CD4-positive, alpha-beta T cell treated with Interleukin-4 for 4 hours (primary cell): ENCODE measurements at places on chromosomes 1 and 21.

- no peak for DNase-seq
These were observed 570 bp upstream of the PEX10 start for GRCh38 chr1:2412773-2413494.

DNA sequence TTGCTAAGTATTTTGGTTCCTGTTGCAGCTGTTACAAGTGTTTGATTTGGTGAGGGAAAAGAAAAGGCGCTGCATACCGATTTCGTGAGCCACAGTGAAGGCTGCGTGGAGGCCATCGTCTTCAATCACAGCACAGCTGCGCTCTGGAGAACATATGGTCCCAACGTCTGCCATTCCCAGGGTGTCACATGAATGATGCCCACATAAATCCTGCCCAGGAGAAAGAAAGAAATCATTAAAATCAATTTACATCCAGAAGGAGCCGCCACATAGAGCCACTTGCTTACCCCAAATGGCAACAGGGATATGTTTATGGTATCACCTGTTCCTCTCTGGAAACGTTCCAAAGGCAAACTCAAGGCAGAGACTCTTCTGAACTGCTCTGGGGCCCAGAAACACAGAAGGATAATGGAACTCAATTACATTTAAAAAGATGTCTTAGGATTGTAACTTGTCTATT lies 12.2 kb downstream of the ADAMTS5 start:
- DNase-seq, result no peak

DNA sequence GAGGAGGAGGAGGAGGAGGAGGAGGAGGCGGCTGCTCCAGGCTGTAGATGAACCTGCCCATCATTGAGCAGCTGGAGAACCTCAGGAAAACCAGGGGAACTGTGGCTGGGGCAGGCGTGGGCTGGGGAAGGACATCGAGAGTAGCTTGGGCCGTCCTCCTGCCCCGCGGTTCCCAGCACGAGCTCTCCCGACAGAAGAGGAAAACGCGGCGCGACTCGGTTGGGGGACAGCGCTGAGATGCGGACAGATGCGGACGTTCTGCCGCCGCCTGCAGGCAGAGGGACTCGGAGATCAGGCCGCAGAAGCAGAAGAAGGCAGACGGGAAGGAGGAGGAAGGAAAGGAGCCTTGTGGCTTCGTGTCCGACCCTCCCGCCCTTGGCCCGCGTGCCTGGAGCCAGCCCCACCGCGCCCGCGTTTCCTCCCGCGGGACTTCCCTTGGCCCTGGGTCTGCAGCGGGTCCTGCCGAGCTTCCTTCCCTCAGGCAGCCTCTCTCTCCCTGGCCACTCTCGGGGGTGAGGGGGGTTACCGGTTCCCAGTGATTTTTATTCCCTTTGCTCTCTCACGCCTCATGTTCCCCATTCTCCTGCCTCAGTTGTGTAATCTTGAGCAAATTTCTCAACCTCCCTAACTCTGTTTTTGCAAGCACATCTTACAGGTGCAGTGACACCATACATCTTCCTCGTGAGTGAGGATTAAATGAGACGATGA lies 1.7 kb upstream of the TNFRSF9 start:
- peak; percentile 42 for DNase-seq

DNA sequence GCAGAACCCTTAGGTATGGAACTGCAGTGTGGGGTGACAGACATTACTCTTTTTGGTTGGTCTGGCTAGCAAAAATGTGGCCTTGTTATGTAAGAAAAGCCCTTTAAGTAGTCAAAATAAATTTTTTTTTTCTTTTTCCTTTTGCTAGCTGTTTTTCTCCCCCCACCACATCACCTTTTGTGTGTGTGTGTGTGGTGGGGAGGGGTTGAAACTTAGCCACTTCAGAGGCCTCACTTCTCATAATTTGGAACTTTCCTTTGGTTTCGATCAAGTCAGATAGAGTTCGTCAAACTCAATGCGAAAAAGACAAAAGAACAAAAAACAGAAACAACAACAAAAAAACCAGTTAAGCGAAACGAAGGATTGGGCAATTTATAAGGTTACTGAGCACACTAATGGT lies 1.9 kb upstream of the PRMT2 start:
- DNase-seq, result peak; percentile 66

DNA sequence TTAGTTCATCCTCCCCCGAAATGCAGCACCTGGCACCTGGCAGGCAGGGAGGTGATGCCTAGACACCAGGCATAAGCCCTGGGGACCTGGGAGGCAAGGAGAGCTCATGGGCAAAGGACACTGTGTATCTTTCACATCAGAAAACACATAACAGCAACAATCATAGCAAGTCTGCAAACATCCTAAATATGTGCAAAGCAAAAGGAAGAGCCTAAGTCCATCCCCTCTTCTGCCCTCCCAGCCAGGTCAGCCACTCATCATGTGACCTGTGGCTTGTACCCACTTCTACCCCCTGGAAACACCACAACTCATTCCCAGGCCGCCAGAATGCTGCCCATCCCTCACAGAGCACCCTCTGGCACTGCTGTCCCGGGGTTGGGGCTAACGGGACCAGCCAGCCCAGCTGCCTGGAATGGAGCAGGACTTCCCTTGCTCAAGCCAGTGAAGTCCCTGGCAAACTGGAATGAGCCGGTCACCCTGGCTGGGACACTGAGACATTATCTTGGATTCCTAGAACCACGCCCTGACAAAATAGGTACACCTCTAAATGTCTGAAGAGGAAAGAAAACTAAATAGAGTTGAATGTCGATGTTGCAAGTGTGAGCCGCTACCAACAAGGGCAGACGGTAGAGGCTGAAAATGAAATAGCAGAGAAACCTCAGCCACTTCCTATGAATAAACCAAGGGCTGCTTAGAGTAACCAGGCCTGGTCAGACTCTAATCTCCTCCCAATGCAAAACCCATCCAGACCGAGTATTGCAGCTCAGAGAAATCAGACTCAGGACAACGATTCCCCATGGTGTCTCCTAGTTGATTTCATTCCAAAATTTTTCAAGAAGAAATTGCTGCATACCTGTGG lies 29.4 kb downstream of the TMPRSS2 start:
- DNase-seq, result no peak

DNA sequence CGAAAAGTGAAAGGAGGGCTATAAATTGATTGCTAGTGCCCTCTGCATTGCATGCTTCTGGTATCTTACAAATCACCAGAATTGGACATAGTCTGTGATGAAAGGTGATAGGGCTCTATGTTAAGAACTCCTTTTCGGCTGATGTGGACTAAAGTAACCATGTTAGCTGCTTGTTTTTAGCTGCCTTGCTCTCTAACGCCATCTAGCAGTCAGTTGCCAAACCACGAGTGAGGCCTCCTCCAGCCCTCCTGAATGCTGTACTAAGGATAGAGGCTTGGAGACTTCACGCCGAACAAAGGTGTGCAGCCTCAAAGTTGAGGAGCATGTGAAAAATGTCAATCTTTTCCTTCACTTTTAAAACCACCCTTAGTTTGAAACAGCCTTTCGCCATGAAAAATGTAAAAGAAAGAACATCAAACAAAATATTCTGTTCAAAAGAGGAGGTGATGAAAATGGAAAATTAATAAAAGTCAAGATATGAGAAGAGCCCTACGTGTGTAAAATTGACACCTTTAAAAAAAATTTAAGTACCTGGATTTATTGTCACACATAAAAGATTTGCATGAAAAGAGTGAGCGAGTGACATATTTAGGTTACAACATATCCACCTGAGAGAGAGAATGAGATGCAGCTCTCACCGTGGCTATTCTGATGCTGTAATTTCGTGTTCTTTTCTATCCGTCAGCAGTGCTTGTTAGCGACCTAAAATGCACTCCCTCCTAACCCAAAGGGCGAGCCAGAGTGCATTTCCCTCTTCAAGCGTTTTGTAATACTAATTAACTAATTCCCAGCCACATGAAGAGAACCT lies 8.1 kb downstream of the LRRC53 start:
- DNase-seq, result peak; percentile 30

DNA sequence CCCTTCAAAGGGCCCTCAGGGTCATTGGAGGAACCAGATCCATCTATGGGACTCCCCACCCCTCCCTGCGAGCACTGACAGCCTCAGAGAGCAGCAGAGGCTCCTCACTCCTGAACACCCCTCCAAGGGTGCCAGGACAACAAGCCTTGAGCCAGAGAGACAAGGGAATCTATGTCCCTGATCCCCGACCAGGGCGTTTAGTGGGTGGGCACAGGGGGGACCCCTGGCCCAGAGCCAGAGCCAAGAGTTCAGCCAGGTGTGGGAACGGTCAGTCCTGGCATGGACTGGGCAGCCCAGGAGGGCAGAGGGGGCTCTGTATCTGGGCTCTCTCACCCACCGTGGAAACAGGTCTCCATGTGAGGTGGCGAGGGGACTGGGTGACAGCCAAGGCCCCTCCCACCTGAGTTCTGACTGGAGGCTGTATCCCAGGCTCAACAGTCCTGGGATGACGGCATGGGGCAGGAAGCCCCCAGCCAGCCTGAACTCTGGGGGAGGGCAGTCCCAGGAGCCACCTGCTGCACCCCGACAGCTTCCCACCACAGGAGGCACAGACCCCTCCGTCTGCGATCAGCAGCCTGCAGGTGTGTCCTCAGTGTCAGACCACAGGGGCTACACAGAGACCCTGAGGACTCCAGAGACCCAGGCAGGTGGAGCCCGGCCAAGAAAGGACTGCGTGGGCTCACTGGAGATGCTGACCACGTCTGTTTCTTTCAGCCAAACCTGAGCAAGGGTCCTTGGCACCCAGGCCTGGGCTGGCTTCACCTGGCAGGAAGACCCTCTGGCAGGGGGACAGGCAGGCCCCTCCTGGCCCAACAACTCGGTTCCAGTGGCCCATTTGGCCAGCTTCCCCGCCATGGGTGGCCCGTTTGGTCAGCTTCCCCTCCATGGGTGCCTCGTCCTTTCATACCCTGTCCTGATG lies 11.2 kb upstream of the SRARP start:
- no peak for DNase-seq

GRCh38 chr1:76951153-76951552 lies 83.9 kb downstream of the ST6GALNAC5 start:
- no peak for DNase-seq

DNA sequence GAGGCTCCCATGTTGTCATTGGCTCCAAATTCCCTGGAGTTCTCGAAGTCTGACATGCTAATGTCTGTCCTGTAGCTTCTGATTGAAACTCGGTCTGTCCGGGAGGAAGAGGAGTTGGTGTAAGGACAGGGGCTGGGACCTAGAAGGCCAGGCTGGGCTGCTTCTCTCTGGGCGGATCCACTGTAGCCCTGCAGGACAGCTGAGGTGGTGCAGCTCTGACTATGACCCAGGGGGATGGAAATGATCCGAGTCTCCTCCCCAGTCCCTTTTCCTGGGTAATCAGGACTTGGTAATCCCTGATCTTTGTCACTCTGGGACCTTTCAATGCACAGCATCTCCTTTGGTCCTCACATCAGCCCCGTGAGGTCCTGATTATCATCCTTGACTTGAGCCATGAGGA lies 10.0 kb upstream of the FCMR start:
- no peak for DNase-seq

- no peak for DNase-seq
These were observed 179.3 kb downstream of the TRABD2B start for GRCh38 chr1:47817861-47818260.

DNA sequence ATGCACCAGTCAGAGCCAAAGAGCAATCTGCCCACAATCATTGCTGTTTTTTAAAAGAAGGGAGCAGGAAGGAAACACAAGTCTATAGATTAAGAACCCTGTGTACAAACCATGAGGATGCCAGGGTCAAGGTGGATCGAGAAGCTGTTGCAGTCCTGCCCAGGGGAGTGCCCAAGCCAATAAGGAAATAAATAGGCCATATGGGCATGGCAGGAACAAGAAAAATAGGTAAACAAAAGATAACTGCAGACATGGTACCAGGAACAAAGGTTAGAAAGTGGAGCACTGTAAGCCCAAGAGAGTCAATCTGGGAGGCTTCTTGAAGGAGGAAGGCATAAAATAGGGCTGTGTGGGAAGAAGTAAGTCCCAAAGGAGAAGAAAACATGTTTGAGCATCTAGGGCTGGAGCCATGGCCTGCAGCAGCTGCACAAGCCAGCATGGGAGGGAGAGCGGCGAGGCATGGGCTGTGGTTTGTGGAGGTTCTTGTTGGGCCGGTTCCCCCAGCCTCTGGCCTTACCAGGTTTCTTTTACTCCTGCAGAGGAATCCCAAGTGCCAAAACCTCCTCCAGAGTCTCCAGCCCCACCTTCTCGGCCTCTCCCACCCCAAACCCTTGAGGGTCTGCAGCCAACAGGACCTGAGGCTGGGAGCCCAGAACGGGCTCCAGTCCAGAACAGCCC lies 13.6 kb downstream of the INAVA start:
- DNase-seq, result no peak

DNA sequence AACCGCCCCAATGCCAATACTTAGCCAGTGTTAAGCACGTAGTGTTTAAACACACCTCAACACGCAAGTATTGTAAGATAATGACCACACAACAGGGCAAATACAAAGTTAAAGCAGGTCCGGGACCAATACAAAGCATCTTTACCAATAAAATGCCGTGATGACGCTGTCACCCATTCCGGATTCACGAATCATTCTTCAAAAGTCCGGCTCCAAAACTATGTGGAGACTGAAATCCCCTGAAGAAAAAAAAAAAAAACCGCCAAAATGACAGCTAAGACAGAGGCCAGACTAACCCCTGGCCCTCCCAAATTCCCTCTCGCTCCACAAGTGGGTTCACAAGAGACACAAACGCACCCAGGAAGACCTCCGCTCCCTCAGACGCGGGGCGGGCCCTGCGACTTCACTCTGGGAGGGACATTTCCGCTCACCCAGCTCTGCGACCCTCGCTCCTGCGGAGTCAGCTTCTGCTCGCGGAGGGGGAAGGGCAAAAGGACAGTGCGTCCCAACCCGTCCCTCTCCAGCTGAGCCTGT lies 625 bp upstream of the DARS2 start:
- DNase-seq, result no peak

- no peak for DNase-seq
These were observed 15.0 kb upstream of the SDHB start for GRCh38 chr1:17068789-17069188.

- no peak for DNase-seq
These were observed 66.0 kb downstream of the PLEKHA6 start for GRCh38 chr1:204293605-204294337.

GRCh38 chr1:164504749-164505148 lies 54.2 kb upstream of the PBX1 start:
- DNase-seq, result no peak

GRCh38 chr1:3586986-3587759 lies 24.1 kb downstream of the MEGF6 start:
- DNase-seq, result no peak

GRCh38 chr1:56099766-56100265 lies 479.5 kb downstream of the PLPP3 start:
- DNase-seq, result no peak

- DNase-seq, result no peak
These were observed 7.4 kb upstream of the LRRN2 start for GRCh38 chr1:204692841-204693356.

- DNase-seq, result no peak
These were observed 284.4 kb upstream of the DUSP10 start for GRCh38 chr1:222026280-222026679.

DNA sequence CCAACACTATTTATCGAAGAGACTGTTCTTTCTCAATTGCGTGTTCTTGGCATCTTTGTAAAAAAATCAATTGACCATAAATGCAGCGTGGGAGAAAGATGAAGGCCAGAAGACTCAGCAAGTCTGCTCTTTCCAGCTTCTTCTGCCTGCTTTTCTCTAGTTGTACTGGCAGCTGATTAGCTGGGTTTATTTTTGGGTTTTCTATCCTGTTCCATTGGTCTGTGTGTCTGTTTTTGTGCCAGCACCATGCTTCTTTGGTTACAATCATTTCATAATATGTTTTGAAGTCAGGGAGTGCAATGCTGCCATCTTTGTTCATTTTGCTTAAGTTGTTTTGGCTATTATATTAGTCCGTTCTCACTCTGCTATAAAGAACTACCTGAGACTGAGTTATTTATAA lies 201.8 kb upstream of the B3GALT2 start:
- no peak for DNase-seq

- no peak for DNase-seq
These were observed 167.1 kb downstream of the ZNF648 start for GRCh38 chr1:181894439-181894859.

GRCh38 chr1:59122527-59122926 lies 174.4 kb upstream of the FGGY start:
- no peak for DNase-seq
